ENCODE measurements at places on chromosomes 4 and X. TPM values are rescaled to one million over a fixed set of nuclear protein-coding genes. Genes with fewer than 3 reads are reported as not detected.

The MAGEA2B gene
- total RNA-seq: not detected

DNA sequence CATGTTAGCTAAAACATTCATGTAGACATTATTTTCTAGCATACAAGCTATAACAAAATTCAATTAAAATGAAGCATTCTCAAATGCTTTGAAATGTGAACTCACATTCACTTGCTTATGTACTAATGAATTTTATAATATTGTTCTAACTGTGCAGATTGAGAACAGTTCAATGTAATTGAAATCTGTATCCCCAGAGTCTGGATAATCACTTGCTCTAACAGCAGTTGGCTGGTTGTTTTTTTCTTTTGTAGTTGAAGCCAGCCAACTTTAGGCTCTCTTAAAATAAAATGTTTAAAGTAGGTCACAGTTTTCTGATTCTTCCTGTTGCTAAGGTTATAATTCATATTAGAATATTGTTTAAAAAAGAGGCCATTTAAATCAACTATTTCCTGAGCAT, 438.9 kb downstream of the NAF1 start:
- no peak for DNase-seq

GRCh38 chr4:77226939-77227705, 70.1 kb downstream of the CCNG2 start:
- no peak for DNase-seq

DNA sequence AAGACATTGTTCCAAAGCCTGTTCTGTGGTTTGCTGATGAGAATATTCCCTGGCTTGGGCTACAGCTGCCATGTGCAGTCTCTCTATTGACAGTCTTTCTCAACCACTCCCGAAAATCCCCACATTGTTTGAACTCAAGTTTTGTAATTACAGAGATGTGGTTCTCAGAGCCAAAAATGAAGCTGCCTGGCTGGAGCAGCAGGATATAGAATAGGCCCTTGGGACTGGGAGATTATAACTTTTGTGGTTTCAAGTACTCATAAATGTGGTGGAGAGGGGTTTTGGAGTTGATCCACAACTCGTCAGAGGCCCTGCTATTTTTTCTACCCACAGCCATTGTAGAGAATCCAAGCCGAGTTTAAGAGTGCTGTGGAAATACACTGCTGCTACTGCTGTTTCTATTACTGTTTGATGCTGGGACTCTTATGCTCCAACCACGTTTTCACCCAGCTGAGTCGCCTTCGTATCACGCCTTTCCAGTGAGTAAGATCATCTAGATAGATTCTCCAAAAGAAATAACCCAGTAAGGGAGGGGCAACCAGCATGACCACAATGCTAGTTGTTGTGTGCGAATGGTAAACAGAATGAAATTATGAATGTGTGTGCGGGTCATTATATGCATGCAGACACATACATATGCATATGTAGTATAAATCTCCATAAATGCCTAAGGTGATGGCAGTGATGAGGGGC, 57.1 kb upstream of the ATXN3L start:
- DNase-seq: peak; percentile 86

DNA sequence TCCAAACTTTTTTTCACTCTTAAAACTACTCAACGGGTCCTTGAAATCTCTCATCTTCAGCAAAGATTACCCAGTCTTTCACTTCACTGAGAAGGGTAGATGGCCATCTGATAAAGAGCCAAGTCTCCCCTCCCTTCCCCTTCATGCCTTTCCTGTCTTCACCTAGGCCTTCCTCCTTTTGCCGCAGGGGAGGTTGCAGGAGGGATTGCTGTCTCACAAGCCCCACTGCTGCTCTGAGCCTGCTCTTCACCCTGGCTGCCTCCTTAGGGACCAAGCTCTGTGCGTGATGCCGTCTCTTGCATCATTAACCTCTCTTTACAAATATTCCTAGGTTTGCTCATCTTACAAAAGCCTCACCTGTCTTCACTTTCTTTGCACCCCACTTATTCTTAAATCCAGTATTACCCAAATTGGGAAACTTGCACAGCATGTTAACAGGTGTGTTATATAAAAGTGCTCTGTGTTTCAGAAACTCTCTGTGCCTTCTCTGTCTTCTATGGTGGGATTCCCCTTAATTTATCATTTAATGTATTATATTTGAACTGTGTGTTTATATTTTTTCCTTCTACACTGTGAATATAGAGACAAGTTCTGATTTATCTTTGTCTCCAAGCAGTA, 3.8 kb downstream of the ZFX start:
- DNase-seq: peak; percentile 9

DNA sequence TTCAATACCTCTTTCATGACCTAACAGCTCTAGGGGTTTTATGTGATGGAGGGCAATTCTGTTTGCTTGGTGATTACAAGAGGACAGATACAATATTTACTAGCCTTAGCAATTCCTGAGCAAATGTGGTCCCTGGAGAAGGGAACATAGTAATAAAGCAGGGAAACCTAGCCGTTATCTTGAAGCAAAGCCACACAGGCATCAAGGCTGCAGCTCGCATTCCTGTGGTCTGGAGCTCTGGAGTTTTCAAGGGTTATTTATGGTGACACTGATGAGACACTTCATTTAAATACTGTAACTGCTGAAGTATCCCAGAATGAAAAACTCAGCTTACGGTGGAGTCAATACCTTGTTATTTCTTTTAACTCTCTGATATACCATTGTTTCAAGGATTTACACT, 66.8 kb downstream of the AFF2 start:
- peak; percentile 78 for DNase-seq

The KCND1 gene
- 1.2 TPM for total RNA-seq

GRCh38 chr4:114964026-114964425, 149.4 kb downstream of the NDST4 start:
- DNase-seq: no peak

The SHROOM4 gene
- 7.0 TPM for total RNA-seq

DNA sequence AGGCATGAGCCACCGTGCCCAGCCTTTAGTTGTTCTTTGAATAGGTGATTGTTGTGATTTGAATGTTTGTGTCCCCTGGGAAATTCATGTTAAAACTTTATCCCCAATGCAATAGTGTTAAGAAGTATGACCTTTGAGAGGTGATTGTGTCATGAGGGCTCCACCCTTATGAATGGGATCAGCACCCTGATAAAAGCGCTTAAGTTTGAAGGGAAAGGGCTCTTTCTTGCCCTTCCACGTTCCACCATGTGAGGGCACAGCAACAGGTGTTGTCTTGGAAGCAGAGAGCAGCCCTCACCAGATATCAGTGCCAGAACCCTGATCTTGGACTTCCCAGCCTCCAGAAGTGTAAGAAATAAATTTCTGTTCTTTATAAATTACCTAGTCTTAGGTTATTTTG, 33.7 kb upstream of the RP2 start:
- no peak for DNase-seq

The VEGFD gene
- 0.72 TPM for total RNA-seq

DNA sequence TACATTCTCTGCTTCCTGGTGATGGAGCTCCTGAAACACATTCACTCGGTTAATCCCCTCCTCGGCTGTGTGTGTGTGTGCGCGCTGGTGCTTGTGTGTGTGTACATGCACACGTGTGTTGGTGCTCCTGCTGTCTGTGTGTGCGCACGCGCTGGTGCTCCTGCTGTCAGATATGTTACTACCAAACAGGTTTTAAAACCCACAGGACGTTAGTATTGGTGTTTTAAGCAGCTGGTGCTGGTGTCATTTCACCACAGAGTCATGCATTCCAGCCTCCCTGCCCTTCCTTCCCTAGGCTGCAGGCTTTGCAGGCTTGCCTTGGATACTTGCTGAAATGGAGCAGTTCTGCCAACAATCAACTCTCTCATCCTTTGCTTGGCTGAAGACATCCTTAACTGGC, 48.1 kb upstream of the CPLX1 start:
- no peak for DNase-seq

- peak; percentile 80 for DNase-seq
These were observed at the start of gene SLC25A5 for GRCh38 chrX:119467842-119468550. TSS of gene SLC25A5 (plus strand) at chrX:119468444. CDS start at chrX:119468516, 72 bp downstream.

- DNase-seq: no peak
These were observed 400.6 kb downstream of the IL15 start for GRCh38 chr4:142036795-142037583.
